ENCODE measurements at places on chromosomes 7 and 10.

GRCh38 chr10:119616882-119617570 lies 20.3 kb upstream of the TIAL1 start:
- no peak for DNase-seq

GRCh38 chr7:51141451-51142003 lies 175.1 kb downstream of the COBL start:
- no peak for DNase-seq

DNA sequence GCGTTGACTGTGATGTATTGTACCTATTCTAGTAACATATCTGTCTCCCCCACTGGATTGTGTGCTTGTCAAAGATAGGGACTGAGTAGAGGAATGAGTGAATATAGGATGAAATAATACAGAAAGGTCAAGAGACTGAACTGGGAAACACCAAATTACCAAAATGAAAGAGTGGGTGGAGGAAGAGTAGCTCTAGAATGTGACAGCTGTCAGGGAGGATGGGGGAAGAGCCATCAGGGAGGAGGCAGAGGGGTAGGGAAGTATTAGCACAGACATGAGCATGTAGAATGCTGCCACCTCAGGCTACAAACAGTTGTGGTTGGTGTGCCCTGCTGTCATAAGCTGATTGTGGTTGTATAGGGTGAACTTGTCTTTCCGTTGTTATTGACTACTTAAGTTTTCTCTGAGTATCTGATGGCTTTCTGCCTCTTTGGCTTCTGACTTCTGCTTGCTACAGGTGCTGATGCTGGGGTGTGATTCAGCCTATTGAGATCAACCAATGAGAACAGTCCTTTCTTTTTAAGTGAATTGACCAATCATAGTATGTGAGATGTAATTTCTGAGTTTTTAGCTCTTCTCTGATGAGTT lies 5.6 kb downstream of the CCSER2 start:
- no peak for DNase-seq

- no peak for DNase-seq
These were observed 155.4 kb downstream of the DIP2C start for GRCh38 chr10:534047-534566.

- DNase-seq: no peak
These were observed 44.7 kb downstream of the RBM17 start for GRCh38 chr10:6133331-6134098.

DNA sequence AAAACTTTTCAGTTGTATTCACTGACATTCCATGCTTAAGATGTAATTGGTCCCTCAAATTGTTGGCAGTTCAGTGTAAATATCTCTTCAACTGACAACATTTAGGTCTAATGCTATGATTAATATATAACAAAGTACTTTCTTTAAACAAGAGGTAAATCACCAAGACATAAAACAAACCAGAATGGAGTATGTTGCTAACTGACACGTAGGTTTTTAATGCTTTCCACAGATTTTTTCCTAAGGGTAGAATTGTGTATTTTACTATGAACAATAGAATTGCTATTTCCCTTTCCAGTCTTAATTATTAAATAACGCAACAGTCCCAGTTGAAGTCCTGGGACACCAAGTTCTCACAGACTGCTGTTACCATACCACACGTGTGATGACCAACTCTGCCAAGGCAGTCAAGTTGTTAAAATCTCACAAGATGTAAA lies 4.1 kb downstream of the JCAD start:
- no peak for DNase-seq

DNA sequence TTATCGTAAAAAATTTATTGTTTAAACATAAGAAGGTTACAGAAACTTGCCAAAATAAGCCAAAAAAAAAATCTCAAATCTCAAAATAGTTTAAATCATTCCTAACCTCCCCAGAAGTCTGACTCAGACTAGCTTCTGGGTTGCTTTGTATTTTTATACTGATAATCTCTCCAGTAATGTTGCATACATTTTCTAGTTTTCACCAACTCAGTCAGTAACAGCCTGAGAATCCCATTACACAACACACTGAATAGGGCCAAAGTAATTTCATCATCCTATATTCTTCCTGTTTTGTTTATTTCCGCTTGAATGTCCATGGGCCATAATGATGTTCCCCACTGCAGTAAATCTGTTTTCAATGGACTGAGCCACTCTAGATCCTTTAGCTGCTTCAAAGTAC lies 478.5 kb downstream of the GPAM start:
- no peak for DNase-seq

DNA sequence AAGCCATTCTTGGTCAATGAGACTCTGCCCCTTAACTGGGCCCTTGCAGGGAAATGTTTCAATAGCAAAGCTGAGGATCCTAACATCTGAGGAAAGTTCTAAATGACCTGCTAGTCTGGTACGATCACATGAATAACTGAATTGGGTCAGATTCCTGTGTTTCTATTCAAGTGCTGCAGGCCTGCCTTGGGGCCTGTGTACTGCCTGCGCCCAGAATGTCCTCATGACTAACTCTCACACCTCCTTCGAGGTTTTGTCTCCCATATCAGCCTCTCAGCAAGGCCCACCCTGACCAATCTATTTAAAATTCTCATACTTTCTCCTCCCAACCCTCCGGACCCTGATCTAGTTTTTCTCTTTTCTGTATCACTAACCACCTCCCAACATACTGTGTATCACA lies 4.4 kb downstream of the JAZF1 start:
- no peak for DNase-seq

DNA sequence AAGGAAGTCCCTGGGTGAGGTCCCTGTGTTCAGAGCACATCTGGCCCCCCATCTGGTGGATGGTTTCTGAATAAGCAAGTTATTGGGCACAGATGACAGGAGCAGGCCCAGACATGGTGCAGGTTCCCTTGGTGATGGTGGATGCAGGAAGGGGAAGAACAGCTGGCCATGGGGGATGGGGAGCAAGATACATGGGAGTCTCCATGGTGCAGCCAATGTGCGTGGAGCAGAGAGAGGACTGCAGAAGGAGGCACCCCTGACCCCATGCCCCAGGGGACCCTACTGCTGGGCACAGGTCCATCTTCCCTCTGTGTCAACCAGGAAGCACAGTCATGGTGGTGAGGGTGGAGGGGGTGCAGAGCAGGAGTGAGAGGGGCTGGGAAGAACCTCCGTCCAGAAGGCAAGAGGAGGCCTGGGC lies 43.8 kb upstream of the RABGEF1 start:
- no peak for DNase-seq

GRCh38 chr10:71285180-71285545 lies 33.9 kb upstream of the SLC29A3 start:
- DNase-seq: no peak

All from hematopoietic multipotent progenitor cell treated with erythropoietin and hydrocortisone succinate and interleukin-3 and kit ligand, for 15 days (in vitro differentiated cells).